ENCODE measurements at places on chromosomes 16 and 17.

- DNase-seq: no peak
Measured at GRCh38 chr16:51050377-51050706, 100.7 kb downstream of the SALL1 start.

GRCh38 chr16:75590920-75591843 lies 25.0 kb downstream of the GABARAPL2 start:
- peak; percentile 89 for DNase-seq

- no peak for DNase-seq
Measured at GRCh38 chr17:82582213-82582612, 62.7 kb downstream of the FOXK2 start.

DNA sequence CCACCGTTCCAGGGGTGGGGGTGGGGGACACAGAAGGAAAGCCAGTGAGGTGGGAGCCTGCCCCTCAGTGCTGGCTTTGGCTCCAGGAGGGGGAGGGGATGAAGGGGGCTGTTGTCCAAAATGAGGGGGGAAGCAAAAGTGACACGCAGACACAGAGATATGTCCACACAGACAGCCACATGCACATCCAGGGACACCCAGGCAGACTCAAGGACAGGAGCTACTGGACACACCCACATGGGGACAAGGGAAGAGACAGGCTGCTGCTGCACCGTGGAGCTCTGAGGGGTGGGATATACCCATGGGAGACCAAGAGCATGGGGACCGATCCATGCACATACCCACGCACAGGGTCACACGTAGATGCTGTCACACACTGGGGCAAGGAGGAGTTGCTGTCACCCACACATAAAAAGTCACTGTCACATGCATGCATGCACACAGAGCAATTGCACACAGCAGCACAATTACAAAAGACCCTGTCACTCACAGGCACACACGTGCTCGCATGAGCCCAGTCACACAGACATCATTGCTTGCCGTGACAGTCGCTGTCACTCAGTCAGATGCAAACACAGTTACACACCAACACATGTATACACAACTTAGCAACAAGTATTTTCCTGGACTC lies 1.3 kb downstream of the THRA start:
- DNase-seq: no peak

DNA sequence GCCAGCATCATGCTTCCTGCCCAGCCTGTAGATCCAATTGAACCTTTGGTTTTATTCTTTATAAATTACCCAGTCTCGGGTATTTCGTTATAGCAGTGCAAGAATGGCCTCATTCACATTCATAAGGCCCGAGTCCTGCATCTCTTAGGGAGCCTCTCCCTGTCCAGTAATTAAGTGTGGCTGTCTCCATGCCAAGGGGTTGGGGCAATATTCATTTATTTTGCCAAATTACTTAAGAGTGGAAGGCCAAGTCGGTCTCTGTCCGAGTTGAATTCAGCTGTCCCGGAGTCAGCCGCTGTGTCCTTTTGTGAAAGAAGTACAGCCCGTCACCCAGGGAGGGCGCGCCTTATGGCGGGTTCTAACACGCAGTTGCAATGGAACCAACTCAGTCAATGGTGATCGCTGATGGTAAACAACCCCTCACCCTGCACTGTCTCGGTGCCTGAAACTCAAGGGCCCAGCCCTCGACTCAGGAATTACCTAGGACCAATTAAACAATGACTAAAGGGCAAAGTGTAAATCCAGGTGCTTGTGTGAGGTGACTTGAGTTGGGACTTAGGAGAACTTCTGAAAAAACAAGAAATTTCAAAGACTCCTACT lies 22.2 kb downstream of the KIAA0513 start:
- no peak for DNase-seq

- no peak for DNase-seq
Measured at GRCh38 chr17:29469276-29469675, 79.1 kb downstream of the TAOK1 start.

GRCh38 chr16:89478576-89479221 lies 11.7 kb downstream of the ANKRD11 start:
- DNase-seq: no peak

GRCh38 chr17:1590747-1591473 lies 28.3 kb upstream of the PITPNA start:
- DNase-seq: no peak

GRCh38 chr17:50051082-50051576 lies 4.8 kb upstream of the ITGA3 start:
- no peak for DNase-seq

GRCh38 chr17:7583253-7584109 lies at the start of gene MPDU1:
TSS of gene MPDU1 (plus strand) at chr17:7583852. CDS start at chr17:7583863, 11 bp downstream.
- peak; percentile 99 for DNase-seq

GRCh38 chr17:45200701-45201100 lies 21.0 kb upstream of the FMNL1 start:
- DNase-seq: no peak

- DNase-seq: no peak
Measured at GRCh38 chr17:79789943-79790804, 6.7 kb downstream of the CBX8 start.

DNA sequence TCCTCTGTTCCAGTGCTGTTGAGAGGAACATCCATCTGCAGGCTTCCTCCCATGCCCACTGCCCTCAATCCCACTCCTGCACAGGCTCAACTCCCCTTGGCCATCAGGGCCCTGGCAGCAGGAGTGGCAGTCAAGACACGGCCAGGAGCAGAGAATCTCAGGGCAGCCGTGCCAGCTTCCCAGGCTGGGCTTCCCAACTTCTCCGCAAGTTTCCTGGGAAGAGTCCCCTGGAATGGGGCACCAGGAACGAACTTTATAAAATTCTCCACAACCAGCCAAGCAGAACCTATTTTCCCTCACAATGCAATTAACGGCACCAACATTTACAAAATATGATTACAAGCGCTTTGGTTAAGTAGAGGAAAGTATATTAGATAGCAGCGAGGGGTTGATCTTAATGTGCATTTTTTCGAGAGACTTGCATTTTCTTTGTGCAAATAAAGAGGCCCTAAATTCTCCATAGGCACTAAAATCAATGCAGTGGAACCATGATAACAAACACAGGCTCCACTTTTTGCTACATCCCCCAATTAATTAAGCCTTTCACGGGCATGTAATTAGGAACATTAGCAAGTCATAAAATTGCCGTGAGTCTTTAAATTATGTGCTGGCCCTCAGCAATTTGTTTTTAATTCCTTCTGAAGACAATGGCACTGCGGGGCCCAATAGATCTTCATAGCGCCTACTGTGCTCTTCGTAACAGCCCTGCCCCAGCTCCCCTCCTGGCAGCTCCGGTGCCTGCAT lies 99.9 kb upstream of the LHX1 start:
- no peak for DNase-seq

GRCh38 chr17:39628655-39629493 lies 2.1 kb downstream of the PPP1R1B start:
- DNase-seq: no peak

DNA sequence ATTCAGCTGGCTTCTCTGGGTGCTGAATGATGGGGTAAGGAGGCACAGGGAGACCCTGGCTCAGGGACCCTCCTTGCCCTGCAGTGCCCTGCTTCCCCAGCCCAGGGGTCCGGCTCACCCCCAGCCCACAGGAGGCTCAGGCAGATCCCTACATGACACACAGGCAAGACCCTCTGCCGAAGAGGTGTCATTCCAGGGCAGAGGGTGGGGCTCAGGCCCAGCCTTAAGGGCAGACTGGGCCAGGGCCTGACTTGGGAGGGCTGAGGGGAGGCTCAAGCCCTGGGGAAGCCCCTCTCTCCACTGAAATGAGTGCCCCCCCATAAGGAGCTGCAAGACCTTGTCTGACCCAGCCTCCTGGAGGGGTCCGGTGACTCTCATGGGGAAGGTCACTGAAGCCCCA lies 30.3 kb upstream of the KSR1 start:
- no peak for DNase-seq

DNA sequence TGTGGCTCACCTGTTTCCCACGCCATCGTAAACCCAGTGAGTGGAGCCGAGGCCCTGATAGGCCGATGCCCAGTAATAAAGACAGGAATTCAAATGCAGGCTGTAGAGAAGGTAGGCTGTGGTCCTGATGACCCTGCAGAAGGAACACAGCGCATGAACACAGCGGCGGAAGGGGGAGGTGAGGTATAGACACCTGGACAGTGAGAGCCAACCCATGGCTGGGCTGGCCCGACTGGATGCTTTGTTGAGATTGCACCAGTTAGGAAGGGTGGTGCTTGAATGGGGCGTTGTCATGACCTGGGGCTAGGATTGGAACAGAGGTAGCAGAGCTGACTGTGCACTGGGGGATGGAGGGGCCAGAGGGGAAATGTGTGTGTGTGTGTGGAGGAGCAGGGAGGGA lies 59.2 kb downstream of the CNGB1 start:
- DNase-seq: no peak

DNA sequence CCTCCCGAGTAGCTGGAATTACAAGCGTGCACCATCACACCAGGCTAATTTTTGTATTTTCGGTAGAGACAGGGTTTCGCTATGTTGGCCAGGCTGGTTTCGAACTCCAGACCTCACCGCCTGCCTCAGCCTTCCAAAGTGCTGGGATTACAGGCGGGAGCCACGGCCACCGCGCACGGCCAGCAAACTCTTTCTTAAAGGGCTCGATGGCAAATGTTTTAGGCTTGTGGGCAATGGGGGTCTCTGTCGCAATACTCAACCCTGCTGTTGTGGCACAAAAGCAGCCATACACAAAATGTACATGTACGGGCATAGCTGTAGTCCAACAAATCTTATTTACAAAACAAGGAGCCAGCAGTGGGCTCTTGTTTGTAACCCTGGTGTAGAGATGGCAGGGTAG lies 18.4 kb downstream of the PARN start:
- no peak for DNase-seq

GRCh38 chr17:62057696-62058095 lies 7.4 kb downstream of the MED13 start:
- no peak for DNase-seq

- DNase-seq: no peak
Measured at GRCh38 chr17:40554646-40555295, 10.5 kb downstream of the CCR7 start.

- DNase-seq: no peak
Measured at GRCh38 chr17:65170839-65171238, 33.7 kb downstream of the RGS9 start.

- peak; percentile 67 for DNase-seq
Measured at GRCh38 chr17:76240461-76241203, at the start of gene RNF157. TSS of gene RNF157 (minus strand) at chr17:76240493. CDS start at chr17:76240240, 253 bp downstream.

DNA sequence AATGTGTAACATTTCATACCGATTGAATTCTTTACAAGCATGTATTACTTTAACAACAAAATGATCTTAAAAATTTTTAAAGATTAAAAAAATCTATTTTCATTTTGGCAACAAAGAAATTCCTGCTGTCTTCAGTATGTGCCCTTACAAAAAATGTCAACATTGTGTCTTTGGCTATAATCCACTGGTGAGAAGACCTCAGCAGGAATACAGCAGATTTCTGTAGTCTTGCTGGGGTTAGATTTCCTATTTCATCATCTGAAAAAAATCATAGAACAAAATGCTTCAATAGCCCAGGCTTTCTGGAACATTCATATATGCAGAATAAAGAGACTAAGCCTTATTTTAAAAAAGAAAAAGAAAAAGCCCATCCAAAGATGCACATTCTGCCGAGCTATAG lies 129.1 kb upstream of the CA10 start:
- no peak for DNase-seq

DNA sequence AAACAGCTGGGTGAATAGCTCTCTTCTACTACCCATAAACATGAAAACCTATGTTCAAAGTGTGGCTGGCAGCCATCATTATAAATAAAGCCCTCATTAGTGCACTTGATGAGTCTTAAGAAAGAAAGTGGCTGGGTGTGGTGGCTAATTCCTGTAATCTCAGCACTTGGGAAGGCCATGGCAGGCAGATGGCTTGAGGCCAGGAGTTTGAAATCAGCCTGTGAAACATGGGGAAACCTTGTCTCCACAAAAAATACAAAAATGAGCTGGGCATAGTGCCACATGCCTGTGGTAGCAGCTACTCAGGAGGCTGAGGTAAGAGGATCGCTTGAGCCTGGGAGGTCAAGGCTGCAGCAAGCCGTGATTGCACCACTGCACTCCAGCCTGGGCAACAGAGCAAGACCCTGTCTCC lies 28.3 kb upstream of the APPBP2 start:
- no peak for DNase-seq

DNA sequence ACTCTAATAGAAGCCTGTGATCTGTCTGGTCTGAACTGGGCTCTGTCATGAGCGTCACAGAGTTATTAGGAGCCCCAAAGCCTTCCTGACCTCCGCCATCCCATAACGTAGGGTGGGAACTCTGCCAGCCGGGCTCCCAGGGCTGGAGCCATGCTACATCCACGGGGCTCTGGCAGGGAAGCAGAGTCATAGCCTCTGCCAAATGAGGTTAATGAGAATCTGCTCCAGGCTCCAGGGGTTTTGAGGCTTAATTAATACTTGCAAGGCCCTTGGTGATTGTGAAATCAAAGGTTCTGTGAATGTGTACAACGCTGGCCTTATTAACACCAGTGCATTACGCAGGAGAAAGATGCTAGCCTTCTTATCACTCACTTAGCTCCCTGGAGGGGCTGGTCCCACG lies 42.4 kb upstream of the ZFP90 start:
- DNase-seq: peak; percentile 29

DNA sequence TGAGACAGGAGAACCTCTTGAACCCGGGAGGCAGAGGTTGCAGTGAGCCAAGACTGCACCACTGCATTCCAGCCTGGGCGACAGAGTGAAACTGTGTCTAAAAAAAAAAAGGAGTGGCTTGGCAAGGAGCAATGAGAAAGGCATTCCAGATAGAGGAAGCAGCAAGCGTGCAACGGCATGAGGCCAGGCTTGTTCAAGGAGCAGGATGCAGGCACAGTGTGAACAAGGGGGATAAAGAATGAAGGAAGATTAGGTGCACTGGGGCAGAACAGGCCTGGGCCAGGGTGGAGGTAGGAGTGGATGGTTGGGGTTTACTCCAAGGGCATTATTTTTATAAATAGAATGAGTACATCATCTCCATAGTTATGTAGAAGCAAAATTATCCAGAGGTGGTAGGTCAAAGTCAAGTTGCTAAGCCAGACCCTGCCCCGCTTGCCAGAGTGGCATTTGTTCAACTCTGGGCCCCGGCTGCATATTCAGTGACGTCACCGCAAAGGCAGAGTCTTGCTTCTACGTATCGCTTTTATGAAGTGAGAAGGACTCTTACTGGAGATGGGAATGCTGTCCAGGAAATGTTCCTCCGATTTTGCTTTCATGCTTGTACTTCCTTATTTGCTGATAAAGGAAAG lies 100.2 kb downstream of the KATNIP start:
- no peak for DNase-seq

GRCh38 chr16:85191341-85191965 lies 79.2 kb upstream of the CIBAR2 start:
- DNase-seq: no peak

DNA sequence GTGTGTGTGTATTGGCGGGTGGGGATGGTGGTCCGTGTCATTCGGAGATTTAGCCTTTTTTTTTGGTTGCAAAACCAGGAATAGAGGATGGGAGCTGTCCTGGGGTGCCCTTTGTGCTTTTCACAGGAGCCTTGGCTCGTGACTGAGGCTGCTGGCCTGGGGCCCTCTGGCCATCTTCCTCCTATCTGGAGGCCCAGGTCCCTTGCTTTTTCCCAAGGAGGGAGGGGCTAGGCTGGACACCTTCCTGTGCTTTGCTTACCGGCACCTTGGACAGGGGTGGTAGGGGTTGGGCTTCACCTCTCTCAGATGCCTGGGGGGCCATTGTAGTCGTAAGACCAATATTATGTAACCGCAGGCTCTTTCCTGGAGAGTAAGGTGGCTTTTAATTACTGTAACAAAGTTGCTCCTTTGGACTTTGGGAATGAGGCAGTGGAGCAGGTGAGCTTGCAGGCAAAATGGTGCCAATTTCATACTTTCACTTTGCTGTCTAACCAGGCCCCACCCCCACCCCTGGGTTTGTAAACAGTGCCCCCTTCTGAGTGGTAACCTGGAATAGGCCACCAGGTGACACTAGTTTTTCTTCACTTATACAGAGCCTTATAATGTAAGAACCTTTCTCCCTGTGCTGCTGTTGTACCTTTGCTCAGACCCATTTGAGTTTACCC lies 1.2 kb downstream of the DYNLL2 start:
- no peak for DNase-seq

Data from right forelimb (tissue), 1 donor.